Mammary microvascular endothelial cell (primary cell): ENCODE measurements at places on chromosomes 4 and X. TPM values are rescaled to one million over a fixed set of nuclear protein-coding genes. Genes with fewer than 3 reads are reported as not detected.

Gene TACR3
- total RNA-seq = not detected in 2 replicates

Gene COL4A6
- 0.93 and 1.1 TPM in 2 replicates for total RNA-seq

Gene IGSF1
- total RNA-seq = not detected in 2 replicates

Gene GIMD1
- total RNA-seq = not detected in 2 replicates

Gene STEEP1
- total RNA-seq = 28.7 and 30.6 TPM in 2 replicates

Gene DDX53
- total RNA-seq = not detected in 2 replicates
